ENCODE measurements at places on chromosomes 3 and 15.

DNA sequence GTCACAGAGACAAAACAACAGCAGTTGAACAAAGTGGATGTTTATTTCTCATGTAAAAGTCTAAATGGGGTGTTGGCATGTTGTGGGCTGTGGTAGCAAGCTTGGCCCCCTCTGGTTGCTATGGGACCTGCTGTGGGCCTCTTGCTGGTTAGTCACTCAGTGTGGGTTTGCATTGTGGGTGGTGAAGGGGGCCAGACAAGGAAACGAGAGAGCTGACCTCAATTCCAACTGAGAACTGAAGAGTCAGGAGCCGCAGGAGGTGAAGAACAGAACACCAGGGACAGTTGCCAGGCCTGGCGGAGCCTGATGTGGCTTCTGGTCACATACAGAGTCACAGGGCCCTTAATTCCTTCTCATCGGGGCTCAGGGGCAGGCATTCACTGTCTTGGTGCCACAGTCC is 1.9 kb upstream of the ADPGK start:
- no peak for DNase-seq

DNA sequence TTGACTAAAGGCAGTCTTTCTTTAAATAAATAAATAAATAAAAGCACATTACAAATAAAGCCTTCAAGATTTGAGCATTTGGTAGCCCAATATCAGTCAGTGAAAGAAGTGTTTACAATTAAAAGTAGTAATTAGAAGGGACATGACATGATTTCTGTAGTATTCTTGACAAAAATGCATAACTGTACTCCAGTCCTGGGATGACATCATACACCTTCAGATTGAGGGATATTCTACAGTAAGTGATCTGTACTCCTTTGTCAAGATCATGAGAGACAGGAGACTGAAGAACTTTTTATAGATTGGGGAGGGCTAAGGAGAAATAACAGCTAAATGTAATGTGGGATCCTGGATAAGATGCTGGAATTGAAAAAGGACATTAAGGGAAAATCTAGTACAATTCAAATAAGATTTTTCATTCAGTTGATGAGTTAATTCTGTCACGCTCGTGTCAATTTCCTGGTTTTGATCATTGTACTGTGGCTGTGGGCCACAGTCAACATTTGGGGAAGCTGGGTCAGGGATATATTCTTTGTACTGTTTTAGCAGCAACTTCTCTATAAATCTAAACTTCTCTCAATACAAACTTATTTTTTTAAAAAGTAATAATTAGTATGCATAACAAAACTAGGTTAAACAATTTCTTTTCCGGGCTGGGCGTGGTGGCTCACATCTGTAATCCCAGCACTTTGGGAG is 314.8 kb downstream of the PTPRG start:
- DNase-seq: no peak

DNA sequence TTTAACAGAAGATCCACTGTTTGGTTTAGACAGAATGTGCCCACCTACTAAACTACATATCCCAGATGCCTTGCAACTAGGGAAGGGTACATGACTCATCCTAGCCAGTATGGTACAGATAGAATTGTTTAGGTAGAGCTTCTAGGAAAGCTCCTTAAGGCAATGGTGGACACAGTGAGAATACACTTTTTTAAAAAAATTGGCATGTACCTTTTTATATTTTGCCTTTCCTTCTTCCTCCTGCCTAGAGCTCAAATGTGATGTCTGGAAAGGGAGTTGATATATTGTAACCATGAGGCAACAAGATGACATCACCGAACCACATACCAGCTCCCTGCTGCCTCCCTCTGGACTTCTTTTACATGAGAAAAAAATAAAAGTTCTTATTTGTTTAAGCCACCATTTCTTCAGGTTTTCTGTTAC is 14.4 kb upstream of the C3orf80 start:
- no peak for DNase-seq

DNA sequence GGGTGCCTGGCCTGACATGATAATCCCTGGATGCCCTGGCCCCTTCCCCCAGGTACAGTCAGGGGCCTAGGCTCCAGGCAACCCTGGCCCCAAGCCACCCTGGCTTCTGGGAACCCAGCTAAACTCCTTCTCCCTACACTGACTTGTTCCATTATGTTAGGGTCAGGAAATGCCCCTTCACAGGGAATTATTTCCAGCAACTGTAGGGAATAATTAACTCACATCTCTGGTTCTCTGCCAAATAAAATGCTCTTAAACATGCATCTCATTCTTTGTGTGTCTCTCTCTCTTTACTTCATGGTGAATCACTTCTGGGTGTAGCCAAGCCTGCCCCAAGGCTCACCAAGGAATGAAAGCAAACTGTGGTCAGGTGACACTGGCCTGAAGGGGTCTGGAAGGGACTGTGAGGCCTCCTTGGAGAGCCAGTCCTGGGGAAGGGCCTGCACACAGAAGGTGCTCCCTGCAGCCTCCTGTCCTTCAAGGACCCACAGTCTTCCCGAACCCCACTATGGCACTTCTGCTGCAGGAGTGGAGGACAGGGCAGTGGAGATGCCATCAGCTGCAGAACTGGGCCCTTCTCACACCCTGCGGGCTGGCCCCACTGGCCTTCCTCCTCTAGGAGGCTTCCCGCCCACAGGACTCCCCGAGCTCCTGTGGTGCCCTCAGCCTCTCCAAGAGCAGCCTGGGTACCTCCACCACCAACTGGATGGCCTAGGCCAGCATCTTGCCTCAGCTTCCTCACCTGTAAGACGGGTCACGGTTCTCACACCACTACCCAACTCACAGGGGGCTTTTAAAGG is 17.6 kb downstream of the TKT start:
- DNase-seq: no peak

DNA sequence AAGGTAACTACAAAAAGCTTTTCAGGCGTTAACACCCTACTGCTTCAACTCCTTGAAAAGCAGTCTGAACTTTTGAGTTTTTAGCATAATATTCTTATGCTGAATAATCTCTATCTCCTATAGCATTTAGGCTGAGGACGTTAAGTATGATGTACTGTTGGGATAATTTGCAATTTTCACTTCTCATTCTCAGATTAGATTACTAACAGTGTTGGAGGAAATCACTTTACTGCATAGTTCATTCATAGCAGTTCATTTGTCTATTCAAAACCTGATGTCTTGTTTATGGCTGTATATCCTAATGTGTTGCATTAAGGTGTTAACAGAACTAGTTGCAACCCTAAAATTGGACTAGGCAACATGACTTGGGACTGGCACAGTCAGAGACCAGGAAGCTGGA is 983.1 kb downstream of the FHIT start:
- no peak for DNase-seq

DNA sequence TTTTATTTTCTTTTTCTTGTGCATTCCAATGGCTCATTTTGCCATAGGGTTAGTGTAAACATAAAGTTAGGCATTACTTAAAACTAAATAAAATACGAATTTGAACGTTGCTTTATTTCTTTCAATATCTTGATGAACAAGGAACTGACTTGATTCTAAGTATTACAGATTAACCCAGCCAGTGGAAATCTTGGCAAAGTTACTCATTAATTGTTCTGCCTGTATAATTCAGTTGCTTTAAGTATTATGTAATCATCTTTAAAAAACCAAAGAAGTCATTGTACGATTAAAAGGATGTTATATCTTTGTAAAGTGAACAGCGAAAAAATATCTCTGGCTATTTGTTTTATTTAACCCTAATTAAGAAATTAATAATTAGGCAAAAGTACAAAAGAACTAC is 737.9 kb upstream of the BCHE start:
- DNase-seq: no peak

GRCh38 chr3:14925729-14926591 is 21.4 kb upstream of the NR2C2 start:
- DNase-seq: no peak

- DNase-seq: no peak
These were observed 133.2 kb upstream of the COL8A1 start for GRCh38 chr3:99505200-99505599.

DNA sequence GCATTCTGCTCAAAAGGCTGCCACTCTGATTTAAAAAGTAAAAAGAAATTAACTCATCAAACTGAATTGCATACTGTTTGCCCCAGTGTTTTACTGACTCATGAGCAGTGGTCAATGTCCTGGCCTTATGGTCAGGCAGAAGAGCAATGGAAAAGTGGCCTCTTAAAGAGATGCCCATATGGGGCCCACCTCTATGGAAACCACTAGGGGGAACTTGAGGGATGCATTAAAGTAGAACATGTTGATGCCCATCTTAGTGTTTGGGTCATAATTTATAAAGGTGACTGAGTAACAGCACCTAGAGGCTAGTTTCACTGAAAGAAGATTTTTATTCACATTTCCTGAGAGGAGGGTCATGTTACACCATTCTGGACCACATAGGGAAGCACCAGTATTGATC is 66.5 kb upstream of the RNU6-1 start:
- no peak for DNase-seq

DNA sequence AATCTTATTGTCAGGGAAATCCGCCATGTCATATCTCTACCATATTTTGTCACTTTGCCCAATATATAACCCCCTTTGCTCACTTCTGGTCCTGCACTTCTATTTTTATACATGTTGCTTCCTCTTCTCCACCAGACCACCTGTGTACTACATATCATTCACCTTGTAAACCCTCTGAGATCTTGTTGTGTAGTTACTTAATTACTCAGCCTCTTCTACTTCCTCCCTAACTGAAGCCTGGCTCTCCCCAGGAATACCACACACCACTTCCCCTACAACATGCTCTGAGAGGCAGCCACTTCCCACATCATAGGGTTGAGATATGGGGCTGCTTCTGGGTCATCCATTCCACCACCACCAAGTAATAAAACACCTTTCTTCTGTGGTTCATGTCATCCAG is 10.0 kb downstream of the HEXA start:
- DNase-seq: no peak

- DNase-seq: peak; percentile 77
These were observed 39.0 kb upstream of the TRAK1 start for GRCh38 chr3:42052132-42052483.

DNA sequence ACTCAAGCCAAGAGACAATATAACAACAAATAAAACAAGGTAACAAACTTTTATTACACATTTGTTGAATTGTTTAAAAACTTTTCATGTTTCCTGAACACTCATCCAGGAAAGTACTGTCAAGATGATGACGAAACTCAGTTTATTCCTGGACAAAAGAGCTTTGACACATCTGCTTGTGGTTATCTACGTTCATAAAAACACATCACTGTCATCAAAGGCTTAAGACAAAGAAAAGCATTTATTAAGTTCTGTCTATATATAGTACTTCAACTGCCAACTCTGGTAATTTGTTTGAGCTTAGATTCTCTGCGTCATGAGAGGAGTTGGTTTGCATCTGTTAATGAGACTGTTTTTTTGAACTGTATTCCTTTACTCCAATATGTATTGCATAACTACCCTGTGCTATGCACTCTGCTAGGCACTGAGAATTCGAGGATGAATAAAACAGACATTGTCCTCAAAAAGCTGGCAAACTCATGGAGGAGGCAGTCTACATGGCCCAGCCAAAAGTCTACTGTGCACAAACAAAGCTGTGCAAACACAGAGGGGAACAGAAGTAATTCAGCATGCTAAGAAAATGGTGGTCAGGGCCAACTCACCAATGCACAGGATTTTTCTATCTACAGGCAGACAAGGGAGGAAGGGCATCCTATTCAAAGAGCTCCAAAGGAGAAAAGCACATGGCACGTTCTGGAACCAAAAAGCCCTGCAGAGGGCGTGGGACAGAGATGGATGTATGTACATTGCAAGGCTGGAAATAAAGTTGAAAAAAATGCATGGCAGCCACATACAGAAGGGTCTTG is 21.5 kb downstream of the PLD1 start:
- DNase-seq: no peak

DNA sequence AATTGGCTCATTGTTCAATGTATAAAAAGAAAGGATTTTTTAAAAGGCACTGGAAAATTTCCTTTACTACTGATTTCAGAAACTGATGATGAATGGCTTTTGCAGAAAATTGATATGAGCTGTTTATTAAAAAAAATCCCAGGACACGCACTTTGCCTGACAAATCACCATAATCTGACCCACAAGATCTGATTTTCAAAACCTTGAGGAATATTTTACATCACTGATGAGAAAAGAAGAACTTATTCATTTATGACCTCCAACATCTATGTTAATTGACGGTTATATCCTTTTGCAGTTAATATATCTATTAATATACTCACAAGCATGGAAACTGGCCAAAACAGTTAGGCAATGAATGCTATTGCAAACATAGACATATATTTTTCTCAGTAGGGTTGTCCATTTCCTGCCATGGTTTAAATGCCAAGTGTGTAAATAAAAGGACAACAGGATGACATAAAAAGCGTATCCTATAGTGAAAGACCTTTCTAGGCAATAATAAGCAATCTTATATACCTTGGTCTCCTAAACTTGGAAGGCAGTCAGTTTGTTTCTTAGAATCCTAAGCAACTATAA is 109.7 kb upstream of the SLC7A14 start:
- no peak for DNase-seq

DNA sequence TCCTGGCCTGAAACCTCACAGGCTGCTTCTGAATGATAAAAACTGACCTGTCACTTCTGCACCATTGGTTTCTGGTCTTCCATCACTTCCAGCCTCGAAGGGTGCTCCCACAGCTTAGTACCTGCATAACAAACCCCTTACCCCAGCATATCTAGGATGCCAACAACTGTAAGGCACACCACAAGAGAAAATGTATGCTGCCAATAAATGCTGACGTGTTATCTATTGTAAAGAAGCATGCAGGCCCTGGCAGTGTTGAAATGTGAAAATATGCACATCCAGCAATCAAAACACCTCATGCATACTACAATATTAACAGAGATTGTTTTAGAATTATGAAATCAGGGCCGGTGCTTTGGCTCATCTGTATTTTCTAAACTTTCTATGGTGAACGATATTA is 242.0 kb upstream of the NSMCE3 start:
- no peak for DNase-seq

DNA sequence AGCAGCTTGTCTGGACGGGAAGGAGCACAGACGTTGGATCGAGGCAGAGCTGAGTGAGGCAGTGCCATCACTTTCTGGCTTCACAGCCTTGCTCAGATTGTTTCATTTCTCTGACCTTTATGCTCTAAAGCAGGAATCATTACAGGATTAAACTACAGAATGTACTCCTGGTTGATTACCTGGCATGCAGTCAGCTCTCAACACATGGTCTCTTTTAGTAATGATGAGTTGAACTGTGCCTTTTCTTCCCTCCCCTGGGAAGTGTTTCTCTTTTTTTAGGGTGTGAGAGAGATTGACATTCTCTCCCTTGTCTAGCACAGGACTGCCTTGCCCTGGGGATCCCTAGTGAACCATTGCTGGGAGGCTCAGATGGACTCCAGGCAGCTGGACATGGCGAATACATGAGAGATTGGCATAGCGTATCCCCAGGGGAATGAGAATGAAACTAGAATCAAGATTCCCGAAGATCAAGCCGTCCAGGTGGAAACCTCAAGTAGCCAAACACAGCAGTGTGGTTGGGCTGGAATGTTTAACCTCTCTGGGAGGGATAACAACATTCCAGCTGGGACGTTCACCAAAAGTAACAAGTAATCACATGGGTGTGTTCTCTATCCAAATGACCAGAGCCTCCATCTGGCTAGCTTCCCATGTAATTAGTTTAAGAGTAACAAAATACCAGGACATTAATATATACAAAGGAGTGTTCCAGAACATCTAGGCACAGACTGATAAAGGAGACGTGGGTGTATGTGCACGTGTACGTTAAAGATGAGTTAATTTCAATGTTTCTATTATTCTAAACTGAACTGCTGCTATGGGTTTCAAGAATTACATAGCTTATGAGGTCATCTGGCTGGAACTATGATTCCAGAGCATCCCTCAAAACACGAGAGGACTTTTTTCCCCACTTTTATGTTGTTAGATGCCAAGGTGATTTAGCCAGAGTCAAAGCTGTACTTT is 118.6 kb upstream of the NR2E3 start:
- no peak for DNase-seq

- no peak for DNase-seq
These were observed 44.1 kb upstream of the TBC1D23 start for GRCh38 chr3:100216713-100217112.

Measured in vagina (tissue), 2 donors.